ENCODE measurements at places on chromosomes 6 and 20.

DNA sequence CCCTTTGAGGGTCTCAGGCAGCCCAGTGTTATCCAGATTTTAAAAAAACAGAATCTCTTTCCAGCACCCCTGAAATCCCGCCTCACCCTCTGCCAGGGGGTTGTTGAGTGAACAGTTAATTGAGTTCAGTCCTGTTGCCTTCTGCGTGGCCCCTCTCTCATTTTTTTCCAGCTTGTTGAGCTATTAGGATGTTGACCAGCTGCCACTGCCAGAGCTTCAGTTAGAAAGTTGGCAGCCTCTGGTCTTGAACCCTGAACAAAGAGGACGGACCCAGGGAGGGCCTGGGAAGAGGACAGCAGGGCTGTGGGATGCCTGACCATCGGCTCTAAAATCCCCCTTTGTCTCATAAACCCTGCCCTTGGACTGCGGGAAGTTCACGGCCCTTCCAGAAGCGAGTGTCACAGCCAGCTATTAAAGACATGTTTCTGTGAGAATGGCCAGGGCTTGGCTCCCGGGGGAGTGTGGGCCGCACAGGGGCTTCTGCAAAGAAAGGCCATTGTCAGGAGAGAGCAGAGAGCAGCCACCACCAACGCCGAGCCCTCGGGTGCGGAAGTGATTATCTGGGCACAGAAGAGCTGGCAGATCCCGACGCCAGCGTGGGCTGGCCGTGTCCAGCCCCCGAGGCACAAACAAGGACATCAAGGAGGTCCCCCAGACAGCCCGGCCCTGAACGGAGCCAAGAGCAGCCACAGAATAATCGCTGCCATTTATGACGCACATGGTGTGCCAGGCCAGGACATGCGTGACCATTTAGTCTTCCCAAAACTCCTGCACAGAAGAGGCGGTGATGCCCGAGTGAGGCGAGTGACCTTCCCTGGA, 189.0 kb downstream of the ANKRD60 start:
- DNase-seq = no peak

GRCh38 chr6:104095661-104096416, 763.9 kb downstream of the HACE1 start:
- DNase-seq = no peak

DNA sequence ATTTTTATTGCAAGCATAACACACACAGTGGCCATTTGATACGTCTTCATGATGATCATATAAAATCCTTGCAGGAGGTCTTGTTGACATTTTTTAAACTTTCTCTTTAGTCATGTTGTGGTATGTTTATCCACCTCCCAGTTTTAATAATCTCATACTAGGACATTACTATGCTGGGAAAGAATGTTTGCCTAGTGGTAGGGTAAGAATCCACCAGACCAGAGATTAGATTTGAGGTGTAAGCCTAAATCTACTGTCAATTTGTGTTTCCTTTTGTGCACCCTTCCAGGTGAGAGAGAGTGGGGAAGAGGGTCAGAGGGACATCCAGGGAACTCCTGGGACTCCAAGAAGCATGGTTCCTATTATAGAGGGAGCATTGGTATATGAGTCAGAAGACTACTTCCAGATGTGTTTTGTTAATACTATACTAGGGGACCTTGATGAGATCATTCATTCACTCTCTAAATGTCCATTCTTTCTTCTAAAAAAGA, 298.3 kb upstream of the SASH1 start:
- no peak for DNase-seq

DNA sequence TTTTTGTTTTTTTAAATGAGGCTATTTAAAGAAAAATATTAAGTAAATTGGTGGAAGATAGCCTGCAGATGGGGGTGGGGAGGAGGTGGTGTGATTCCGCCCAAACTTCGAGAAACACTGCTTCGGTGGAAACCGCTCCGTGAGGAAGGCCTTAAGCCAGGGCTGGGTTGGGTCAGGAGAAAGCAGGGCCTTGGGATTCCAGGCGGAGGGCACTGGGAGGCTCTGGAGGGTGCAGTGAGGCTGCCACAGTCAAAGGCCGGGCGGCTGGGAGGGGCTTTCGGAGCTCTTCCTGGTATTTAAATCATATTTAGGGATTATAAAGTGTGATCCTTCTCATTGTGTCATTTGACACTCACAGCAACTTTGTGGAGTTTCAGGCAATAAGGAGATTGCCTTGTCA, 22.2 kb upstream of the SCRT2 start:
- DNase-seq = no peak

GRCh38 chr6:20882014-20882413, 347.8 kb downstream of the CDKAL1 start:
- no peak for DNase-seq

- no peak for DNase-seq
These were observed 24.7 kb downstream of the WDR27 start for GRCh38 chr6:169677096-169677495.

- no peak for DNase-seq
These were observed 101.1 kb upstream of the IFNGR1 start for GRCh38 chr6:137320271-137320670.

DNA sequence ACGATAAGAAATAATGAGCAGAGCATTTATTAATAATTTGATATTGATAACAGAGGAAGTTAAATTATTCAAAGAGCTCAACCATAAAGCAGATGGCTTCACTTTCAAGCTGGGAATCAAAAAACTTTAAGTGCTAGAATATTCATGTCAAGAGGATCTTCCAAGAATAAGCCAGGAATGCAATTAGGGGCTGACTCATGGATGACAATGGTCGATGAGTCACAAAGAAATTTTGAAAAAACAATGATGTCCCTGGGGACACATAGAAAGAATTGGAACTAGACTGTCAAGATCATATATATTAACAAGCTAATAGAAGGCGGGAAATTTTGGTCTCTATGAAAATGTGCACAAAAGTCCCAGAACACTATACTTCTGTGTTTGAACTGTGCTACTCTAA, 304.1 kb downstream of the LAMA2 start:
- no peak for DNase-seq

DNA sequence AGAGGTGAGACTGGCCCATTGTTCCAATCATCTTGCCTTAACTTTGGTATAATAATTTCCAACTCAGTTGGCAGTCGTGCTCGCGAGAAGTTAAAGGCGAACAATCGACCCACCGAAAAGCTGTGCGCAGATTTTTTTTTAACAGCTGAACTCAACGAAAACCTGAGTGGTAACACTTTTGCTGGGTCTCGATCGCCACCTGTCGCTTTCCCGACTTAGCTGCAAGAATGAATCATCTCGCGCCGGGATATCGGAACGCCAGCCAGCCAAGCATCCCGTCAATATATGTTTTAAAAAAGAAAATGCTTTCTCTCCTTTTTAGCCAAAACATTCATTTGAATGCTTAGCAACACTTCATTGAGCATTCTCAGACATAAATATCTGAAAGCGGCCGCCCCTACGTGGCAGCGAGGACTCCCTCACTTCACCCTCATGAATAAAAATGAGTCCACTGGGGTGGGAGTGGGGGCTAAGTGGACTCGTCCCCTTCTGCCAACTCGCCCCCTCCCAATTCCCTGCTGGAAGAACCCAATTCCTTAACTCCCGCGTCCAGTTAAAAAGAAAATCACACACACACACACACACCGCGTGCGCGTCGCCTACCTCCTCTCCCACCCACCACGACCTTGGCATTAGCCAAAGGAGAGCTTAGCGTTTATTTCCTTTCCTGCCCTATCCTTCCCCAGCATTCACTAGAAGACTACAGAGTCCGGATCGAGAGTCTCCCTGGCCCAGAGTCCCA, 1.5 kb downstream of the COL12A1 start:
- DNase-seq = peak; percentile 86

DNA sequence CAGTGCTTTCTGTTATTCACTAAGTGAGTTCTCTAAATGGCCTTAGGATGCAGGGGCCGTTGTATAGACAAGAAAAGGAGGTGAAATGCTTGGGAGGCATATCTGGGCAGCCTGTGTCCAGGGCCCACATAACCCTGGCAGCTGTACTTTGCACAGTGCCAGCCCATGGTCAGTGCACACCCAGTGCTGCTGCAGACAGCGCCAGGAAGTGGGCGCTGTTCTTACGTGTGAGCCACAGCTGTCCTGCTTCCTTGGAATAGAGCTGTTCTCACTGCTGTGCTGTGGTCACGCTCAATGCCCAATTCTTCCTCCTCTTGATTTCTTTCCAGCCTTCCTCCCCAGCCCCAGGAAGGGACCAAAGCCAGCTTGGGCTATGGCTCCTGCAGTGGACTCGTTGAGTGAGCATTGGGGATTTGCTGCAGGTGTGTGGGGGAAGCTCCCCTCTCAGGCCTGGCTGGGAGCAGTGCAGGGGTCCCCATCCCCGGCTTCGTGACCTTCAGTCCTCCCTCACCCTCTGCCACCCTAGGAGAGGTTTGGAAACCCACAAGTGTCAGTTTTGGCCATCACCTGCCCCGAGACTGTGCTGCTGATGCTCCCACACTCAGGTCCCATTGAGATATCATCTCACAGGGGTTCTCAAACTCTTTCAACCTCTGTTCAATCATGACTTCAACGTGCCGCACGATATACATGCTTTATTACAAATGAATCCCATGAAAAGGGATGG, 246.8 kb upstream of the EXOC2 start:
- DNase-seq = no peak

GRCh38 chr6:134199848-134200606, 117.9 kb downstream of the SGK1 start:
- DNase-seq = no peak

DNA sequence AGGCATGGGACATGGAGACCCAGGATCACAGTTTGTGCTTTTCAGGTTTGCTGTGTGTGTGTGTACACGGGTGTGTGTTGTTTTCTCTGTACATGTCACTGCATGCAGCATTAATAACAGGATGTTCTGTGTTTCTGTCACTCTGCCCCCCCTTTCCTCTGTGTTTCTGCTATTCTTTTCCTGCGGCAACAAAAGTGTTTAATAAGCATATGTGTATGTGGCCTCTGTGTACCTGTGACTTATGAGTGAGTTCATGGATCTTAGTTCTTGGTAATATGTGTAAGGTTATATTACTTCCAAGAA, 9.8 kb downstream of the SYNGAP1 start:
- DNase-seq = no peak

GRCh38 chr20:38225900-38226263, 34.7 kb downstream of the KIAA1755 start:
- DNase-seq = no peak

DNA sequence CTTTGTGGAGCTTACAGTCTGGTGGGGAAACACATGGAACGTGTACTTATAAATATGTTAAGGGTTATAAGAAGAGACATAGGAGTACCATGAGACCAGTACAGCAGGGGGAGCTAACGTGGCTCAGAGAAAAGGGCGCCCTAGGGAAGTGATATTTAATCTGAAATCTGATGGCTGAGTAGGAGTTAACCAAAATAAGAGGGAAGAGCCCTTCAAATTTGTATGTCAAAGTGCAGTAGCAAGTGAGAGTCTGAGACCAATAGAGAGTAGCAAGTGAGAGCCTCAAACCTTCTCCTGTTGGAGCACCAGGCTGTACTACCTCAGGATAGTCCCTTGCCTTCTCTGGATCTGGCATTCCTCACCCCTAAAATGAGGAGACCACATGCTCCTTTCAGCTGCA, 6.1 kb upstream of the PKIG start:
- no peak for DNase-seq

DNA sequence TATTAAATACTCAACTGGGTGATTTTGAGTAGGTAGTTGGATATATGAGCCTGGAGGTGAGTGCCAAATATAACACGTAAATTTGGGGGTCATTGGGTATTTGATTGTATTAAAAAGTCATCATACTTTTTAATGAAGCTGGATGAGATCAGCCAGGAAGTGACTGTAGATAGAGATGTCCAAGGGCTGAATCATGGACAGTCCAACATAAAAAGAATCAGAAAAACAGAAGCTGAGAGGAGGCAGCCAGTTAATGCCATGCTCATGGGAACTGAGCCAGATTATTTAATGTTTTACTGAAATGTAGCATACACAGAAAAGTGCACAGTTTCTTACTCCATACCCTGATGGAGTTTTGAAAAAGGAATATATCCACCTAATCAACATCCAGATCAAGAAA, 435.5 kb upstream of the PLCB4 start:
- no peak for DNase-seq

DNA sequence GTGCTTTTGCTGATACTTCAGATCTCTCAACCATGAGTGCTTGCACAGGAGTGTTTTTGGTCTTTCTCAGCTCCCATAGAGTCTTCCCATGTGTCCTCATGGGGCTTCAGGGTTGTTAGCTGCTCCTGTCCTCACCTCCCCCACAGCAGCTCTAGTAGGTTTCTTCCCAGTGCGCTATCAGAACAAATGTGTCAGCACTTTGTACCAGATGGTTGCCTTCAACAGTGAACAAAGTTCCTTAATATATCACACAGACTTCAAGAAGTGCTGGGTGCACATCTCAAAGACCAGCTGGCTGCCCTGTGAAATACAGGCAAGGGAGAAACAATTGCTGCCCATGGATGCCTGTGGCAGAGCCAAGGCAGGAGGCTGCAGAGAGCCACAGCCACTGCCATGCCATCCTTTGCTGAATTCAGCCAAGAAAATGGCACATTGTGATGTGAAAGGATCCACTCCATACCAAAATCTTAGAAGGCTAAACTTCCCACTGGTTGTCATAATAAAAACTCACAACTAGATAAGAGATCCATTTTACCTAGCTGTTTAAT, 471.3 kb downstream of the C6orf118 start:
- DNase-seq = no peak

- no peak for DNase-seq
These were observed 75.3 kb downstream of the PRDM1 start for GRCh38 chr6:106161311-106161874.

DNA sequence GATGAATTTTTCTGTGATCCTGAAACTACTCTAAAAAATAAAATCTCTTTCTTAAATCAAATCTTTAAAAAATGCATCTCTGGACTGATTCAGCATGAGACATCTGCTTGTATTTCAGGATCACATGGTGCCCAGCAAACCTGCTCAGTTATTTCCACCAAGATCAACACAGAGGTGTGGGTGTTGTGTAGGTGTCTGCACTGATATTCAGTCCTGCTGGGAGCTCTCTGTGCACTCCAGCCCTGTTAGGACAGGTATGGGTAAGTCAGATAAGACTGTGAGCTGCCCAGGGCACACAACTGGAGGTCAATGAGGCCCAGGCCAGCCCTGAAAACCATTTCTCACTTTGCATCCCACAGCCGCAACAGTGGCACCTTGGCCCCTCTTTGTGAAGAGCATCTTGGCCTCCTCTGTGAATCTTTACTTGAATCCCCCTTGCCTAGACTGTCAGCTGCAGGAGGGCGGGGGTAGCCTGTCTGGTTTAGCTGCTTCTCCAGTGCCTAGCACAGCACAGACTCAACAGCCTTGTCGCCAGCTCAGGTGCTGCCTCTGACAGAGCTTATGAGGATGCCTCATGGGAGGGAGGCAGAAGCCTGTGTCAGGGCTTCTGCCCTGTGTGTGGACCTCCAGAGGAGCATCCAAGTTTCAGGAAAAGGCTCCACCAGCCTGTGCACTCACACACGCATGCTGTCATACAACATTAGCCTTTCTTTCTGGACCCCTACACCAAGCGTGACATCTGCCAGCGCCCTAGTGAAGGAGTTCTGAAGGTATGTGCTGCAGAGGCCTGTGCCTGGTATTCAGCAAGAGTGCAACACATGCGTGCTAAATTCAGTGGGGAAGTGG, 187.6 kb upstream of the CST7 start:
- no peak for DNase-seq

GRCh38 chr20:34753706-34754461, 49.7 kb downstream of the TP53INP2 start:
- DNase-seq = no peak
